ENCODE measurements at places on chromosomes 6 and 20.

GRCh38 chr20:34089655-34090345 is 22.2 kb downstream of the EIF2S2 start:
- DNase-seq = no peak

GRCh38 chr20:63158845-63159244 is 57.1 kb downstream of the YTHDF1 start:
- no peak for DNase-seq

- no peak for DNase-seq
Observed at GRCh38 chr6:117265410-117266256, at the start of gene VGLL2. Gene VGLL2, plus strand, starts transcription at chr6:117265558. Its CDS starts 206 bp downstream, at chr6:117265764.

DNA sequence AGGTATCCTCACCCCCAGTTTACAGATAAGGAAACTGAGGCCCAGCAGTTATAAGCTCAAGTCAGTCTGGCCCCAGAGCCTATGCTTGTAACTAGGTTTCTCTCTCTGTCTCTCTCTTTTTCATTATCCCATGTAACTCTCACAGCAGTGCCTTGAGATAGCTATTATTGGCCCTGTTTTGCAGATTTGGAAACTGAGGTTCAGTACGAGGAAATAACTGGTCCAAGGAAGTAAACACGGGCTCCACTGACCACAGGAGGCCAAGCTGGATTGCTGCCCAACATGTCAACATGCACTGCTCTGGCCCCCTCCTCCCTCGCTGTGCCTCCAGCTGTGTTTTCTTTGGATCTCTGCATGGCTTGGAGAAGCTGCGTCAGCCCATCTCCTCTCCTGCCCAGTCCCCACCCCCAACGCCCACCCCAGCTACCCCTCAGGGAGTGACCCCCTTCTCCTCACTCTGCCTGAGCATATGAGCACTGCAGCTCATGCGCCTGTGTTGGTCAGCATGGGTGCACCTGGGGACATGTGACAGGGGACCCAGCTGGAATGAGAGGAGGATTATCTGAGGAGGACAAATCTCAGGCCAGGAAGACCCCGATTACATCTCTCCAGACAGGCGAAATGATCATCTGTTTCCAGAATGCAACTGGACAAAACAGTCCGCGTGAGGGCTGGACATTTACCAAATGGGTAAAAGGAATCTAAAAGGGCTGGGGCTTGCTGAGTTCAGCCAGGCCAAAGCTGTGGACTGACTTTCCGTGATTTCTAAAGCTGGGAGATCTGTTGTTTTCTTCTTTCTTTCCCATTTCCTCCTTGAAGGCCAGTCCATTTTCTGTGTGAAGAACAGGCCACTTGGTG is 7.8 kb upstream of the PLTP start:
- no peak for DNase-seq

- DNase-seq = no peak
Observed at GRCh38 chr6:123658848-123659247, 22.1 kb upstream of the TRDN start.

DNA sequence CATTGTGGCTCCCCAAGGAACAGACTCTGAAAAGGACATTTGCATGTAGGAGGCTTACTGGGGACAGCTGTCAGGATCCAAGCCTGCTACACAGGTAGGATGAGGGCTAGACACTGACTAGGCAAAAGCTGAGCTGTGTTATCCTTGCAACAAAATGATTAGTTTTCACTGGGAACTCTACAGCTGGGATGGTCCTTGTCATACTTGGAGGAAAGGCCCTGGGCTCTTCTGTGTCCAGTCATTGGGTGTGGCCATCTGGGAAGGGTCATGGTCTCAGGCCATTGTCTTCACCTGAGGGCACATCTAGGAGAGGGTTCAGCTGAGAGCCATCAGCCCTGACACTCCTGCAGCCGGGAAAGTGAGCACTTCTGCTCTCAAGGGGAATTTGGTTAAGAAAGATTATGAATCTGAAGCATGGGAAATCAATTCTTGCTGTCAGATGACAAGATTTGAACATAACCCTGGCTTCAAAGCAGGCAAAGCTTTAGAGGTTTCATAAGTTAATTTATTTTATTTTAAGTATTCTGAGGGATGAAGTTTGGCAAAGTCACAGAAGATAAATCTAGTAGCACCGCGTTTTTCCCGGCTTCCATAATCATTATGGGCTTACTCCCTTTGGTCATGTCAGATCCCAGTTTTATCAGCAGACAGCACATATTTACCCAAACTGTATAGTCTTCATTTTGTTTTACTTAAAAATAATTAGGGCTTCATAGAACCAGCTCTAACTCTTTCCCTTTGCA is 78.4 kb upstream of the SLC22A23 start:
- DNase-seq = no peak

All from GM12864 (cell line).